ENCODE measurements at places on chromosomes 3 and 15.

- peak; percentile 57 for ATAC-seq
Measured at GRCh38 chr3:45665101-45665572, 24.1 kb upstream of the SACM1L start.

DNA sequence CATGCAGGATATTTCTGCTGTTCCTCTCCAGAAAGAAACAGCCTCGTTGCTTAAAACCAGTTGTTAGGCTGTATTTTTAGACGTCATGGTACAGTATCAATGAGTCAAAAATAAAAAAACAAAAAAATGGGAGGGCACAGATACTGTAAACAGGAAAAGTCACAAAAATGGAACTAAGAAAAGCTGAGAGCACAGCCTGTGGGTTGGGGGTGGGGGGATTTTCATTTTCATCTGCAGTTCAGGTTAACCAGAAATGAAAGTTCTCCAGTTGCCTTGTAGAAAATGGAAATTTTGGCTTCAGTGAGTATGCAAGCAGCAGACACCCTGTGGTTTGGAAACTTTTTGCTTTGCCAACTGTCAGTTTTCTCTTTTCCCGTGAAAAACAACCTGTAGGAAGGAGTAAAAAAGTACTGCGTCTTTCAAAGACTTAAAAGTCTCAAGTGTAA is 59.0 kb downstream of the FRMD4B start:
- ATAC-seq, result peak; percentile 79

DNA sequence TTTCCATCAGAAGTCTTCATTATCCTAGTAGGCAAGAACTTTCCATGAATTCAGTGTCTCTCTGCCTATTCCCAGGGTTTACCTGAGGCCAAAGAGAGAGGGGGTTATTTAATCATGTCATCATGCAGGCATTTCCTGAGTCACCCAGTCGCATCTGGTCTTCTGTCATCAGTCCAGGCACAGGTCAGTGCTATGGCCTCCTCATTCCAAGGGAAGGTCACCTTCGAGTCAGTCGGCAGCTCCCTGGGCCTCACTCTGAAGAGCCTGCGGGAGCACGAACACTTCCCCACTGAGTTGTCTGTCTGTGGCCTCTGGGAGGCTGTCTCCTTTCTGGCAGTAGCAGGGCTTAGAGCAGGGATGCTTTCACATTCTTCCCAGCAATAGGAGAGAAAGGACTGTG is 26.2 kb upstream of the LRTM1 start:
- ATAC-seq, result no peak

DNA sequence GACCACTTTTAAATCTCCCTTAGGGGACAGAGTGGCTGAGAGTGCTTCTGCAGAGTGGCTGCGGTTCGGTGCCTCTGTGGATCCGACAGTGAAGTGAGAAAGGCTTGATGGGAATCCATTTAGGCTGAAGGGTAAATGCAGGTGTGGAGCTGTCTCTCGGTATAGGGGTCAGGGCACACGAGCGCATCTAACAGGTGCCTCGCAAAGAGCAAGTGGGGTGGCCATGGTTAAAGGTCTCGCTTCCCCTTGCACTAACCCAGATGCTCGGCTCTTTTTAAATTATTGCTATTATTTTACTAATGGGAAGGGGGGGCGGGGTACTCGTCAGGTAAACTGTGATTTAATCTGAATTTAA is 598 bp upstream of the GJD2 start:
- no peak for ATAC-seq

DNA sequence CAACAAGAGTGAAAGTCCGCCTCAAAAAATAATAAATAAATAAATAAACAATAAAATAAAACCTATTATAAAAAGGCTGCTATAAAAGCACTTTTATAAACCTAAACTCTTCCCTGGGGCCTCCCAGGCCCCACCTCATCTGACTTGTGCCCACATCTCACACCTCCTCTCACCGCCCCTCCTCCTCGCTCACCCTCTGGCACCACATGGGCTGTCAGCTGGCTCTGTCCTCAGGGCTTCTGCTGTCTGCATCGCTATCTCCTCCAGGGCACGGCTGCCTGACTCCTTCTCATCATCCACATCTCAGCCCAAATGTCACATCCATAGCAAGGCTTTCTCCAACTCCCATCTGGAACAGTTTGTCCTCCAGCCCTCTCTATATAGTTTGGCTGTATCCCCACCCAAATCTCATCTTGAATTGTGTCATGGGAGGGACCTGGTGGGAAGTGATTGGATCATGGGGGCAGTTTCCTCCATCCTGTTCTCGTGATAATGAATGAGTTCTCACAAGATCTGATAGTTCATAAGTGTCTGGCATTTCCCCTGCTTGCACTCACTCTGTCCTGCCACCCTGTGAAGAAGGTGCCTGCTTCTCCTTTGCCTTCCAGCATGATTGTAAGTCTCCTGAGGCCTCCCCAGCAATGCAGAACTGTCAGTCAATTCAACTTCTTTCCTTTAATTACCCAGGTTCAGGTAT is 8.8 kb upstream of the SH3BP5 start:
- ATAC-seq, result no peak

DNA sequence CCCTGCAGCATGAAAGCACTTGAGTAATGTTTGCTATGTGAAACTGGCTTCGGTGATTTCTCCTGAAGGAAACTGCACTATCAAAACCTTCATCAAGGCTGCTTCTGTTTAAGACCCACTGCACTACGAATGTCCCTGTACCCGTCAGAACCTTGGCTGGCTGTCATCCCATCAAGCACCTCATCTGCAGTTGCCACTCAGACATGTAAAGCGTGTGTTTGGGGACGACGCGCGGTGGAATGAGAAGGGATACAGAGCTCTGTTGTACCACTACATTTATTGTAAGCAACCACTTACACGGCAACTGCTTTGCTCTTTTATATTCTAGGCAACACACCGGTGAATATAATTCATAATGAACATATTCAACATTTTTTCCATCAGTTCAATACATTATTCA is 147.6 kb downstream of the TIGIT start:
- no peak for ATAC-seq

GRCh38 chr3:141998669-141999290 is 122.3 kb downstream of the ATP1B3 start:
- no peak for ATAC-seq

- ATAC-seq, result no peak
Measured at GRCh38 chr3:192077795-192078497, 617.0 kb downstream of the PYDC2 start.

Data from stimulated activated memory B cell treated with anti-CD40 and anti-IgM and Interleukin-4, amounts not matched to agents 10 μg/mL and 1 μg/mL and 100 μg/mL, for 72 hours (primary cell).